Pancreas (tissue), 10 donors: ENCODE measurements at places on chromosomes 4 and X. TPM values are rescaled to one million over a fixed set of nuclear protein-coding genes. Genes with fewer than 3 reads are reported as not detected.

DNA sequence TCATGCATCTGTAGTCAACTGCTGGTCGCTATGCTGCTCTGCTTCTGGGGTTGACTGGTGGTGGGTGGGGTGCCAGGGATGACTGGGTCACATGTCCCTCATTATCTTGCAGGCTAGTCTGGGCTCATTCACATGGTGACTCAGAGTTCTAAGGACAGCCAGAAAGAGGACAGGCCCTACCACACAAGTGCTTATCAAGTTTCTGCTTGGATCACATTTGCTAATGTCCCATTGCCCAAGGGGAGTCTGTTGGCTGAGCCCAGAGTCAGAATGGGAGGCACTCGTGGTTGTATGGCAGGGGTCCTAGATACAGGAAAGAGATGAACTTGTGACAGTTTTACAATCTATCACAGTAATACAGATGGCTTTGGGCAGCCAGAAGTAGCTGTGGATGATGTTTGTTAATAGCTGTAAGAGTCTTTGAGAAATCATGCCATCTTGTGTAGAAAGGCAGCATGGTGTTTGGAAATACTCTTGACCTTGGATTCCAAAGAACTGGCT, 221.3 kb downstream of the GPAT3 start:
- no peak for DNase-seq

RRH gene
- not detected for total RNA-seq

DNA sequence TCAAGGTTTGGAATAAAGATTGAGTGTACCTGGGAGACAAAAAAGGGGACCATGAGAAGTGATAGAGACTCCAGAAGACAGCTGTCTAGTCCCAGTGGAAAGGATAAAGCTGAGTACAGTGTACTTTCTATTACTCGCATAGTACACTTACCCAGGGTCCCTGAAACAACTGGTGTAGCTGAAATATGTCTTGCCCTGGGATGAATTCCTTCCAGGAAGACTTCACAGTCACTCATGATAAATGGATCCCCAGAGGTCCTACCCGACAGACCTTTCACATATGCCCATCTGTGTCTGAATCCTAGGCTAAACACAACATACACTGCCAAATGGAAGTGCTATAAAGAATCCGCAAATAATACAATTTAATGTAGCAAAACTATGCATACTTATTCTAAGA, 48.2 kb upstream of the SPANXN1 start:
- DNase-seq, result no peak

- DNase-seq, result no peak
Observed at GRCh38 chr4:141016117-141016798, 117.0 kb downstream of the RNF150 start.

PNCK gene
- total RNA-seq, result not detected

DNA sequence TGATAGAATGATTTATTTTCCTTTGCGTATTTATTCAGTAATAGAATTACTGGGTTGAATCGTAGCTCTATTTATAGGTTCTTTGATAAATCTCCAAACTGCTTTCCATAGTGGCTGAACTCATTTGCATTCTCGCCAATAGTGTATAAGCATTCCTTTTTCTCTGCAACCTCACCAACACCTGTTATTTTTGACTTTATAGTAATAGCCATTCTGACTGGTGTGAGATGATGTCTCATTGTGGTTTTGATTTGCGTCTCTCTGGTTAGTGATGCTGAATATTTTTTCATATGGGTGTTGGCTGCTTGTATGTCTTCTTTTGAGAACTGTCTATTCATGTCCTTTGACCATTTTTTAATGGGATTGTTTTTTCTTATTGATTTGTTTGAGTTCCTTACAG, 160.7 kb downstream of the MID1IP1 start:
- no peak for DNase-seq

GRCh38 chrX:14056206-14056605, 26.5 kb upstream of the GEMIN8 start:
- no peak for DNase-seq

FAM9B gene
- not detected for total RNA-seq

SPANXD gene
- total RNA-seq, result not detected

PRSS12 gene
- total RNA-seq, result 7.9 TPM

DNA sequence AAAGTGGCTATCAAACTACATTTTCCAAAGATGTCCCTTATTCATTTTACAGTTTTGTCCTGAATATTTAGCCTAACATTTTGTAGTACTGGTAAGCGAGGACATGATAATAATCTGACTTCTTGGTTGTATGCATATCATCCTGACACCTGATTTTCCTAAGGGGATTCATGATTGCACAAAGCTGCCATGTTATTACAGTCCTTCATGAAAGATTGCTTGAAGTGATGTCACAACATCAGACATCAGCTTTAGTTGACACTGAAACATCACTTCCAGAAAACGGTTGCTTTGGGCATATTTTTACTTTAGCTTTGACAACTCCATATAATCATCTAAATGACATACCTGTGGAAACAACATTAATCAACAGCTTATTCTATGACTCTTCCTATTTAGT, 188.7 kb upstream of the PABPC4L start:
- DNase-seq, result no peak

- DNase-seq, result no peak
Observed at GRCh38 chrX:40880712-40881111, 145.4 kb upstream of the MED14 start.

DNA sequence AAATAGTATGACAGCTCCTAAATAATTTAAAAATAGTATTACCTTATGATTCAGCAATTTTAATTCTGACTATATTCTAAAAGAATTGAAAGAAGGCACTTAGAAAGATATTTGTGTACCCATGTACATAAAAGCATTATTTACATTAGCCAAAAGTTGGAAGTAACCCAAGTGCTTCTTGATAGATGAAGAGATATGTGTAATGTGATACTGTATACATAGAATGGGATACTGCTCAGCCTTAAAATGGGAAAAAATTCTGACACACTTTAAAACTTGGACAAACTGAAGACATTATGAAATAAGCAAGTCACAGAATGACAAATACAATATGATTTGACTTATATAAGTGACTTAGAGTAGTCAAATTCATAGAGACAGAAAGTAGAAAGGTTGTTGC, 112.2 kb downstream of the IDS start:
- DNase-seq, result no peak
